Dermis blood vessel endothelial cell (primary cell): ENCODE measurements at places on chromosomes 7 and 10.
A peak's percentile ranks its signal among the peaks of the same experiment; 100 is the strongest.

GRCh38 chr10:26367771-26368170 is 70.4 kb upstream of the APBB1IP start:
- DNase-seq: peak; percentile 4

GRCh38 chr7:19944363-19945120 is 171.1 kb upstream of the TMEM196 start:
- no peak for DNase-seq

- DNase-seq: no peak
Observed at GRCh38 chr10:58718596-58718995, 205.9 kb downstream of the BICC1 start.

DNA sequence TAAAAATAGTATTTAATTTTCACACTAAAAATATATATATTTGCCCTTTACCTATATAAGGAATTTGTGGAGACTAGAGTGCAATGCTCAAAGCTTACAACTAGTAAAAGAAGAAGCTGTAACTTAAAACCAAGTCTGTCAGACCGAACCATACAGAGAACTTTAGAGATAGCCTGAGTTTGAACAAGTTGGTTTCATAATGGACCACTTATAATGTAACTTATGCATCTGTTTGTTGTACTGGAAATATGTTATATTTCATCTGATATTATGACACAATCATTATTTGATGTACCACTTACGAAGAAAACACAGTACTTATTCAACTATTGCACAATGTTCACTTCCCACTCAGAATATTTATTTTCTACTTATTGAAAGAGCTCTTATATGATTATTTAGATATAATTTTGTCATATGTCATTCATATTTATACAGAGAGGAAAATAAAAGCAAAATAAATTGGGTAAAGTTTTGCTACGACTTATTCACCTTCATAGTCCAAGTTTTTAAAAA is 462.8 kb downstream of the ATRNL1 start:
- no peak for DNase-seq

DNA sequence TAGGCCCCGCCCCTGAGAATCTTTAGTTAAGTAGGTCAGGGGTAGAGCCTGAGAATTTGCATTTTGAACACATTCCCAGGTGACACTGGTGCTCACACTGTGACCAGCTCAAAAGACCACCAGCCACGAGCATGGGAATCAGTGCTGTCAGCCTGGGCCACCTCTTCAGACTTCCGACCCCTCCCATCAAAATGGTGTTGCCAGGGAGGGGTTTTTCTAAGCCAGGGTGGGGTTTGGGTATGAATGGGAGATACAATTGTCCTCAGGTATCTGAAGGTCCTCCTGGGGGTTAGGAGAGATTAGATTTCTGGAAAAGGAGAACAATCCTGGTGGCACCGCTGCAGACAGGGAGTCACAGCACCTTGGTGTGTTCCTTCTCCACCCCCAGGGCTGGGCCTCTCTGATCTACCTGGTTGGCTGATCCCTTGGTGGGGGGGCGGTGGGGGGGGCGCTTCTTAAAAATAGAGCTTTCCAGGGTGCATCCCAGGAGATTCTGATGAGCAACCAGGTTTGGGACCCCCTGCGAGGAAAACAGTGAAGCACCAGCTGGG is 111.5 kb upstream of the ANLN start:
- DNase-seq: no peak

- DNase-seq: no peak
Observed at GRCh38 chr7:116829041-116829440, 33.3 kb upstream of the CAPZA2 start.

DNA sequence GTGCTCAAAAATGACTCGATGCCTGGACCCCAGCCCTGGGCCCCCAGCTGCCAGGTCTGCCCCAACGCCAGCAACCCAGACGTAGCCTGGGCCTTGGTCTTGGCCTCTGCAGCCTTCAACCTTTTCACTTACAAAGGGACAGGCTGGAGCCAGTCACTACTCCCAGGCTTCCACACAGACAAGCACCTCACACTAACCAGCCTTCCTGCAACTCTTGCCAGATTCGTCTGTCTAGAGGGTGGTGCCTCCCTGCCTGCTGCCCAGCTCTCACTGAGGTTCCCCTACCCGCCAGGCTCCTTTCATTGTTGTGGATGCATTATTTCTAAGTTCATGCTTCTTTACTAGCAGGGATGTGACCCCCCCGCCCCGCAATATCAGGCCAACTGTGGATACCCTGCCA is 56.3 kb downstream of the NUDCD3 start:
- no peak for DNase-seq

DNA sequence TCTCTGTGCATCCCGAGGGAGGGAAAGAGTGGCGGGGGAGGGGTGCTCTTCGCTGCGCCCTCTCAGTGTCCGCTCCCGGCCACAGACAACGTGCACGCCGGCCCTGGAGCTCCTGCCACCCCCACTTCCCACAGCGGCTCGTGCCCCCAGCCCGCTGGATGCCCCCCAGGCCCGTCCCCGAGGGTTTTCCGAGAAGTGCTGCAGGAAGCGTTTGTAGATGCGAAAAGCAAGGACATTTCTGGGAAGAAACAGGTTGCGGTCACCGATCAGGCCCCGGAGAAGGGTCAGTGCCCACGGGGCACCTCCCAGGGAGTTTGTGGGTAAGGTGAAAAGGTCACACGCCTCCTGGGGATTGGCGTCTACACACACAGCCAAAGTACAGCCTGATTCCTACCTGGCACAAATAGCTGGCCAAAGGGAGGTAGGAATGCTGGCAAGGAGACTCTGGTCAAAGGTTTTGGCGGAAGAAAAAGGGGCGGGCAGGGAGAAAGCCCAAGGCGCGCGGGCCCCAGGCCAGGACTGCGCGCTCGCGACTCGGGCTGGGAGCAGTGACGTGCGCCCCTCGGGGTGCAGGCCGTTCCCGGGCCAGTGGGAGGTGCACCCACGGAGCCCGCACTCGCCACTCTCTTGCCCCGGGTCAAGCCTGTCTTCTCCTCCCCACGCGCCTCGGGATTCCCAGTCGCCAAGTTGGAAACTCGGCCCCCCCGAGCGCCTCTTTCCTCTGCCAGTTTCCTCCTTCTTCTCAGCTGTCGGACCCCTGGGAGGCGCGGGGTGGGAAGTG is 1.5 kb upstream of the NRP1 start:
- DNase-seq: peak; percentile 52

DNA sequence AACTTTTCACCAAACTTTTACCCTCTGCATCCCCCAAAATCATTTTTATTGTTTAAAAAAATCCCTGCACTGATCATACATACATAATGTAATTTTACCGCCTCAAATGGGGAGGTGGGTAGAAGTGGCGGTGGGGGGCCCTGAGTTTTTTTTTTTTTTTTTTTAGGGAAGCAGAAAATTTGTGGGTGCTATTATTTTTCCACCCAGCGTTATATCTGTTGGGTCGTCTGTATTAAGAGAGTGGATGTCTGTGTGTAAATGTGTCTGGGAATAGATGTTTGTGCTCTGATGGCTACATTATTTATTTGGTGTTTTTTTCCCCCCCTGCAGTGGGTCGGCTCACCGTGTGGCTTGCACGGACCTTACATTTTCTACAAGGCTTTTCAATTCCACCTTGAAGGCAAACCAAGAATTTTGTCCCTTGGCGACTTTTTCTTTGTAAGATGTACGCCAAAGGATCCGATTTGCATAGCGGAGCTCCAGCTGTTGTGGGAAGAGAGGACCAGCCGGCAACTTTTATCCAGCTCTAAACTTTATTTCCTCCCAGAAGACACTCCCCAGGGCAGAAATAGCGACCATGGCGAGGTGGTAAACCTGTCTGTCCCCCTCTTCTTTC is 438 bp downstream of the ARID5B start:
- peak; percentile 47 for DNase-seq

GRCh38 chr10:23035569-23035968 is 59.8 kb upstream of the MSRB2 start:
- peak; percentile 1 for DNase-seq

DNA sequence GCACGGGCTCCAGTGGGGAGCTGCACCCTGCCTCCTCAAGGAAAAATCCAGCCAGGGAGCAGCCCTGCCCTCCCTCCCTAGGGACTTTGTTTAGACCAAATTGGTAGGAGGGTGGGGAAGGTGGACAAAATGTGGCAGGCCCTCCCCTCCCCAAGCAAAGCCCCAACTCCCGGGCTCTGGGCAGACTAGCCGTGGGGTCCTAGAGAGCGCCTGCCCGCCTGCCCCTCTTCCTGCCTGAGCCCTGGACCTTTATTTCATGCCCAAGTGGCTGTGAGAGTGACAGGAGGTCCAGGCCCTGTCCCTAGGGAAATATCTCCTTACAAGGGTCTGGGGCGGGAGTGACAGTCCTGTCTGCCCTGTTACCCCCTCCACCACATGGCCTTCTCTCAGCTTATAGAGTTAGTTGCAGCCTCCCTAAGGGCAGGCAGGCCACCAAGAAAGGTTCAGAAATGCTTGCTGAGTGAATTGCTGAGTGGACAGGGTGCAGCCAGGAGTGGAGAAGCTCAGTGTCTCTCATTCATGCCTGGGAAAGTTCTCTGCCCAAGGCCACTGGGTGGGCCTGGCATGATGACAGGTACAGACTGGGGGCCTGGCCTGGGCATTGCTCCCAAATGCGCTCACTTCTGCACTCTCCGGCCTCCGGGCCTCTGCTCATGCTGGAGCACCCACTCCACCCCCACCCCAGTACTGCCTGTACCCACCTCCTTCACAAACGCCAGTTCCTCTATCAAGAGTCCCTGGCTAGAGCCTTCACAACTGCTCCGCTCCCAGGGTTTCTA is 25.2 kb downstream of the DNAJB12 start:
- DNase-seq: no peak
